Bone marrow (tissue), 2 donors: ENCODE measurements at places on chromosomes 12 and 14.
A peak's percentile ranks its signal among the peaks of the same experiment; 100 is the strongest.

- peak; percentile 13 for DNase-seq
These were observed 483.9 kb downstream of the ZFP36L1 start for GRCh38 chr14:68308726-68309520.

GRCh38 chr14:37870632-37871346 is 275.4 kb downstream of the TTC6 start:
- no peak for DNase-seq

- peak; percentile 85 for DNase-seq
These were observed 1.9 kb upstream of the ITGB7 start for GRCh38 chr12:53208877-53209463.

DNA sequence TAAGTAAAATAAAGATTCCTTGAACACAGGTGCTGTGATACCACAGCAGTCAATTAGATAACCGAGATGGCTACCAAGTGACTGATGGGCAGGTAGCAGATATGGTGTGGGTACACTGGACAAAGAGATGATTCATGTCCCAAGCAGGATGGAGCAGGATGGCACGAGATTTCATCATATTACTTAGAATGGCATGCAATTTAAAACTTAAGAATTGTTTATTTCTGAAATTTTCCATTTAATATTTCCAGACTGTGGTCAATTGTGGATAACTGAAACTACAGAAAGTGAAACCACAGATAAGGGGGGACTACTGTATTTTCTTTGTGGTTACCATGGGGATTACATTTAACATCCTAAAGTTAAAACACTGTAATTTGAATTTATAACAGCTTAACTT is 7.5 kb upstream of the ZFP36L1 start:
- DNase-seq = no peak

DNA sequence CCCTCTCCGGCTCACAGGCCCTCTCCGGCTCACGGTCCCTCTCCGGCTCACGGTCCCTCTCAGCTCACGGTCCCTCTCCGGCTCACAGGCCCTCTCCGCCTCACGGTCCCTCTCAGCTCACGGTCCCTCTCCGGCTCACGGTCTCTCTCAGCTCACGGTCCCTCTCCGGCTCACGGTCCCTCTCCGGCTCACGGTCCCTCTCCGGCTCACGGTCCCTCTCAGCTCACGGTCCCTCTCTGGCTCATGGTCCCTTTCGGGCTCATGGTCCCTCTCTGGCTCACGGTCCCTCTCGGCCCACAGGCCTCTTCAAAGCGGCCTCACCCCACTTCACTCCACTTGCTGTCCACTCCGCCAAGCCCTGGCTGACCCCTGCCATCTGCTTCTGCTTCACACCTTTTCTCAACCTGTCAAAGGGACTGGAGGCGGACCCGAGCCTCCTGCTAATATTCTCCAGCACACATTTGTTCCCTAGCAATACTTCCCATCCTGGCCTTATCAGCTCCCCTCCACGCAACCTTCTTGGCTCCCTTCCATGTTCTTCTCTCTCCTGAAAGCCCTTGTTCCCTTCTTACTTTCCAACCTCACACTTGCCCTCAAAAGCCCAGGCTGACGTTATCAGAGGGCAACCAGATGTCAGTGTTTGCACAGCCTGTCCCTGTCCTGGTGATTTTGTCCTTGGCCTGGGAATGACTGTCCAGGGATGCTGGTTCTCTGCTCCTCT is 176.7 kb downstream of the CALM1 start:
- DNase-seq = no peak

DNA sequence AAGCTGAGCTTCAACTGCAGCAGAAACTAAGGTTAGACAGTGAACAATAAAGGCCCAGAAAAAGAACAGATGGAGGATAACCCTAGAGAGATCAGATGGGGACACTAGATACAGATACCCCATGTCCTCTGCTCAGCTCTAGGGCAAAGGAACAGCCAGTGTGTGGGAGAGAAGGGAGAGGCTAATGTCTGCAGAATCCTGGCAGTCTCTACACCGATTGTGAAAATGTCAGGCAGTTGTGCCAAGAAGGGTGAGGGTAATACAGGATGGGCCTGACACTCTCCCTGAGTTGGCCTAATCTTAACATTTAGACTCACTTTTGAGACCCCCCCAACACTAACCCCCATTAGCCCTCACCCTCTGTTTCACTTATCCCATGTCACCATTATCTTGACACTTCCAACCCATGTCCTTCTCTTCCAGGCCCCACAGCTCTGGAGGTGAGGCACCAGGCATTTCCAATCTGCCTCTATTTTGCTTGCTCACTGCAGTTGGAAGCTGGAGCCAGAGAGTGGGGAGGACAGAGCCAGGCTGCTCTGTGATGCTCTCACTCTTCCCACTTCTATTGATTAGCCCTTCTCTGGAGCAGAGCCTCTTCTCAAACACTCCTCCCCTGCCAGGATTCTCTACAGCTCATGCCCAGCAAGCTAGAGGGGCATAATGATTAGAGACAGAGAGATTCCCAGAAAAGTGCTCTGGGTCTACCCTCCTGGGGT is 3.0 kb upstream of the BLOC1S1 start:
- DNase-seq = no peak

DNA sequence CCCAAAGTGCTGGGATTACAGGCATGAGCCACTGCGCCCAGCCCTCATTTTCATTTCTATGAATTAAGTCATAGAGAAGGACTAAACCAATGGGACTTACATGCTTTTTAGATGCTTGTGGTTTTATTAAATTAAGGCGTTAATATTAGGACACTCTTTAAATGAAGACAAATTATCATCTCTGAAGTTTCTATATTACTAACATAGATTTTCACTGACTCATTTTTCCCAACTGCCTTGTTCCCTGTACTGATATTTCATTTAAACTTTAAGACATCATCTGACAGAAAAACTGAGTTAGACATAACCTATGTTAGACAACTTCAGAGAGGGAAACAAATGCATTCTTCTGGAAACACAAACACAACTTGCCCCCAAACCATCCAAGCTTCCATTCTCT is 99.8 kb downstream of the BTG1 start:
- no peak for DNase-seq

- no peak for DNase-seq
These were observed at the start of gene CKAP4 for GRCh38 chr12:106247674-106248311. TSS of gene CKAP4 (minus strand) at chr12:106248020. CDS start at chr12:106247851, 169 bp downstream.

DNA sequence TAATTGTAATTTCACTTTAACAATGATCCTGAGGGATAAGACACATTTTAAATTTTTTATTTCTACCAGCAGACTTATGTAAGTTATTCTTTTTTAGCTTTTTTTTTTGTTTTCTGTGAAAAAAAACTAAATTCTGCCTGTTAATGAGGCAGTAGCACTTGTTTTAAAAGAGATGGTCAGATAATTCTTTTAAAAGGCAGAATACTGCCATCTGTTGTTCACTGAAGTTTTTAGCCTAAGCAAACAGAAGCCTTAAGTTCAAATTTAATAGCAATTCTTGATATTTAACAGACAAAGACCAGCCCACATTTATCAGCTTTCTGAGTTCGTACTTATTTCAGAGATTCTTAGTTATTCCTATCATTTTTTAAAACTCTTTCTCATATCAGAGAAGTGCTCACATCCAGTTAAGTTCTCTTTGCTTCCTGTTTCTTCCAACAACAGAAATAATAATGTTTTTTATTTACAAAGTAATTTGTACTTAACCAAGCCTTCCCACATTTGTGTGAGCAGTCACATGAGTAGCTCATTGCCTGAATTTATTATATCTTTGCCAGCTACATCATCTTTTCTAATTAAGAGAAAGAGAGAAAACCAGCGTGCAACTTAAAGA is 93.4 kb upstream of the SLCO1C1 start:
- DNase-seq = no peak

DNA sequence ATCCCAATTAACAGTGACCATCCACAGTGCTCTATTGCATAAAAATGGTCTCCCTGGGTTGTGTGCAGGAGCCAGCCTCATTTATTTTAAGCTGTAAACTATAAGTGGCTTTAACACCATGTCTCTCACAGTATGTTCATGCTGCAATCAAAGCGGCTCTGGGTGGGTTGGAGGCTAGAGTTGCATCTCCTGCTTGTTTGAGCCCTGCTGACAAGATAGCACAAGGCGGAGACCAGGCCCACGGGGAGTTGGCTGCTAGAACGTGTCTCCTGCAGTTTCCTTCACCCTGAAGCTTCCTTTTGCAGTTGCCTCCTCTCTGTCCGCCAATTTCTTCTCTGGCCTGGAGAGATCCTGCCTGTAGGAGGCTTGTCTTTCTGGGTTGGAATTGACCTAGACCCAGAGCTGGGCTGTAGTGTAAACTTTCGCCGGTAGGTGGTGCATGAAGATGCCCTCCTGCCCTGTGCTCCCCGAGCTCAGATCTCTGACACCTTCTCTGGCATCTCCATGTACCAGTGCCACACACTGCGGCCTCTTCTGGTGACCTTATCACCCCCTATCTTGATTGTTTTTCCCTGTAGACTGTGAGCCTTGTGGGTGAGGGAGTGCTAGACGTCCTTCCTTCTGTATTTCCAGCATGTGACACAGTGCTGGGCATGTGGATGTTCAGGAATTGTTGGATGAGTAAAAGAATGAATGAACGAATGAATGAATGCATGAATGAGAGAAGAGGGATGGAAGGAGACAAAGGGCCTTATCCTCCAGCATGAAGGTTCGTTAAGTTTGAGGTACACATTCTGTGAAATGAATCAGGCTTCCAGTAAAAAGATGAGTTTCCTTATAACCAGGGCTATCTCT is 10.4 kb downstream of the OTUB2 start:
- DNase-seq = peak; percentile 52

- no peak for DNase-seq
These were observed 25.7 kb downstream of the SPTSSA start for GRCh38 chr14:34436118-34436905.

GRCh38 chr14:39668449-39668848 is 236.2 kb upstream of the FBXO33 start:
- no peak for DNase-seq

DNA sequence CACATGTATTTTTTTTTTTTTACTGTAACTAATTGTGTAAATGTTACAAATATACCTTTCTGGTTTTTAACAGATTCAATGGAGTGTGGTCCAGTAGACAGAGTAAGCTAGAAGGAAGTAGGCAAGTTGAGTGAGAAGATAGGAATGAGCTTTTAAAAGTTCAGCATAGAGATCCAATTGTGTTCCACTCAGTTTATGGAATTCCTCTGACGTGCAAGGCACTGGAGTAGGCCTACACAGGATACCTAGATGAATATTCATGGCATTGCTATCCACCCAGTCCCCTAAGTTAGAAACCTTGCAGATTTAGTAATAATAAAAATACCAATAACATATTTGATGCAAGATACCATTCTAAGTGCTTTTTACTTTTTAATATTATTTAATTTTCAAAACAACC is 225.6 kb upstream of the ARID2 start:
- DNase-seq = no peak

- DNase-seq = no peak
These were observed 654 bp upstream of the SUPT16H start for GRCh38 chr14:21384494-21384851.

DNA sequence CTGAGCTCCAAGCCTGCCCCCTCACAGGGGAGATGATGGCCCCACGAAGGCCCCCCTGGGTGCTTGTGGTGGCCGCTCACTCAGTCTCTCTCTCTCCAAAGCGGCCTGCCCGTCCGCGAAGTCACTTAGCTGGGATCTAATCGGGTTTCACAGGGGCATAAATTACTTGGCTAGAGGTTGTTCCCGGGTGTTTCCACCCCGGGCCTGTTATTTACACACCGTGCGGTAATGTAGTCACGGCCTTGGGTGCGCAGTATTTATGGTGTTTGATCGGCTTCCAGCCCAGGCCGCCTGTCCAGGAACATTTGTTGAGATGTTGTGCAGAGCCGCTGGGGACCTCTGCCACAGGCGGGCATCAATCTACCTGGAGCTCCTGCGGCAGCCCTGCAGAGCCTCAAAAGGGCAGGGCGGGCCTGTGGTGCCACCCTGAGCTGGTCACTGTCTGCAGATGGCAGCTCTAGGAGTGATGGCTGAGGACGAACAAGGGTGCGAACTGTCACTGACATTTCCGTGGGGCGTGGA is 91.2 kb downstream of the KIF26A start:
- DNase-seq = no peak

DNA sequence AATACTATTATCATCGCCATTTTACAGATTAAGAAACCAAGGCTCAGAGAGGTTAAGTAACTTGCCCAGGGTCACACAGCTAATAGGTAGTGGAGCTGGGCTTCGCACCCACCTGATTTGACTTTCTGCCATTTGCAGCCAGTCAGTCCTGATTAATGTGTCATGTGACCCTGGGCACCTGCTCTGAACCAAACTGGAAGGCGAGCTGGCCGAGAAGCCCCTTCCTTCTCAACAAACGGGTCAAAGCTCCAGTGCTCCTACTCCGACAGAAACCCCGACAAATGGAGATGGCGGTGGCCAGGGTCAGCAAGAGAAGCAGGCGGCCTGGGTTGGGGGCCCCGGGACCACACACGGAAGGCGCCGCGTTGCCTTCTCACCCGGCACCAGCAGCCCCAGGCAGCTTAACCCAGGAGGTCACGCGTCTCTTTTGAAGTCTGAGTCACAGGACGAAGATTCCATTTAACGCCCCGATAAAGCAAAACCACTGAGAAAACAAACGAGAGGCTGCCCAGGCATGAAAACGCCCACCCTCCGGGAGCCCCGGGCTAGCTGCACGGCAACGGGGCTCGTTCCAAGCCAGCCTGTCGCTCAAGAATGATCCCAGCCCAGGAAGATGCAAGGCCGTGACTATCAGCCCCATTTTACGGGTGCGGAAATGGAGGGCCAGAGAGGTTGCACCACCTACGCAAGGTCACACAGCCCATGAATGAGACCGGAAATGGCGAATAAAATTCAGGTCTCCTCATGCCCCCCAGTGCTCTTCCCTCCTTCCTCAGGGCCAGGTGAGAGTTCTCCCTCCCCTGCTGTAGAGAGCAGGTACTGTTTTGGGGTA is 124.8 kb downstream of the SCARB1 start:
- no peak for DNase-seq

DNA sequence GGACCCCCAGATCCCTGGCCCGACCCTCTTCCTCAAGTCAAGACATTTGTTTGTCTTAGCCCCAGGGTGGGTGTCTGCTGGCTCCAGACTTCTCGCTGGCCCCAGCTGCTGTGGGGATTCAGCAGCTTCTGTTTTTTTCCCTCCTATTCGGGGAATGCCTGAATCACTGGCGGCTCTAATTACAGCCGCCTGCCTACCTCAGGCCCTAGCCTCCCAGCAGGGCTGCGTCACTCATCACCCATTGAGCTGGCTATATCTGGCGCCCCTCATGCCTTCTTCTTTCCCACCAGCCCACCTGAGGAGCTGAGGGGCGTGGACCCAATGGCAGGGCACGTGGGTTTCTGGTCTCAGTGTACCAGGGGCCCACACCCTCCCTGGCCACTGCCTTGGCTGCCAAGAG is 10.1 kb downstream of the KRT80 start:
- DNase-seq = no peak

GRCh38 chr12:99380701-99381100 is 266.9 kb upstream of the GARIN6 start:
- no peak for DNase-seq

- no peak for DNase-seq
These were observed 50.9 kb downstream of the BTBD7 start for GRCh38 chr14:93281937-93282336.

DNA sequence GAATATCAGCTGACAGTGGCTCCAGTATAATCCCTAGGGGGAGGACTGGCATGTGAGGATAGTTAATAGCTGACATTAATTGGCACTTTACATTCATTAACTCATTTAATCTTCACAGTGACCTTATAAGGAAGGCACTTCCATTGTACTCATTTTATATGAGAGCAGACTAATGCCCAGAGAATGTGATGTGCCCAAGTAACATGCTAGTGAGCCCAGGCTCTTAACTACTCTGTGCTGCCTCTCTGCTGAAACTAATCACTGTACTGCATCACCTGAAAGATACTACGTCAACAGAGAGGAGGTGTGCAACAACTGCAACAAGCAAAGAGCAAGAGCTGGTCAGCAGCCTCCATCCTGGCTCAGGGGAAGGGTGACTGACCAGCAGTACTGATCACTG is 40.1 kb downstream of the GALNT4 start:
- DNase-seq = no peak
